Stromal cell of bone marrow (primary cell): ENCODE measurements at places on chromosomes 11 and 22.
A peak's percentile ranks its signal among the peaks of the same experiment; 100 is the strongest.

DNA sequence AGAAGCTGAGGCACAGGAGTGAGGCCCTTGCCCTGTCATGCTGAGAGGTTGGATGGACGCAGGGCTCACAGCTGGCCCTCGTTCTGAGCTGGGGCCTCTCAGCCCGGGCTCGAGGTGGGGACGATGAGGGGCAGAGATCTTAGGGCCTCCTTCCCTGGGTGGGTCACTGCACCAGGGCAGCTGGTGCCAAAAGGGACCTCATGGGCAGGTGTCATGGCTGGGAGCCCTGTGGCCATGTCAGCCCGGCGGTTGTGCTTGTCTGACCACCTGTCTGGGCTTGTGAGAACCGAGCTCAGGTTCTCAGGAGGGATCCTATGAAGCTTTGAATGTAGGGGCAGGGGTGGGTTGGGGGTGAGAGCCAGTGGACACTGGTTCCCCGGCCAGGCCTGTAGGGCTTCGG lies 1.8 kb upstream of the MUC6 start:
- DNase-seq: no peak

DNA sequence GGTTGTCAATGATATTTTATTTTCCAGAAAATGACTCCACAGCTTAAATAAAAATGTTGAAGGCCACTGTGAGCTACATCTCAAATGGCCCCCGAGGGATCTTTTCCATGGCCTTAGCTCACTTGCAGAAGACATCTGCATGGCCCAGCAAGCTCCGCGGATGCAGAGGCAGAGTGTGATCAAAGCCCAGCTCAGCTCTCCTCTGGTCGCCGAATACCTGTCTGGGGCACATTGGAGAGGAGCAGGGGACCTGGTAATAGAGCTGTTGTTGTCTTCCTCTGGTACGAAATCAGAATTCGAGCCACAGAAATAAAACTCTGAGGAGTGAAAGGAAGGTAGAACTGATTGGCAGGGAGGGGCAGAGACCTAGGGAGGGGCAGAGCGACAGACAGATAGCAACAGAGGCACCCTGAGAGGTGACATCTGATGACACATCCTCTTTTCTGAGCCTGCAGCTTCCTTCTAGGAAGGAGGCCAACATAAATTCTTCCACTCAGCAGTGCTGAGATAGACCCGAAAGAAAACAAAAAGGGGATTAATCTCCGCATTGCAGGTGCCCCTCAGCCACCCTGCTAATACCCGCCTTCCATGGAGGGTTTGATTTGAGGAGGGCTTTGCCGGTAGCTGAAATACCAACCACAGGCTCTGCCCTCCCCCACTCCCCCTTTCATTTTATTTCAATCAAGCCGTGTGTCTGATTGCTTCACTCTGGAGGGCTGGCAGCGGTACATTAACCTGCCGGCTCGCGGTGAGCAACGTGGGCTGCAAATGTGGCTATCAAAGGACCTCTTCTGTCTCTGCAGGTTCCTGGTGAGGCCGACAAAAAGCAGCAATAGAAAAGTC lies 759.4 kb downstream of the OPCML start:
- DNase-seq: no peak

DNA sequence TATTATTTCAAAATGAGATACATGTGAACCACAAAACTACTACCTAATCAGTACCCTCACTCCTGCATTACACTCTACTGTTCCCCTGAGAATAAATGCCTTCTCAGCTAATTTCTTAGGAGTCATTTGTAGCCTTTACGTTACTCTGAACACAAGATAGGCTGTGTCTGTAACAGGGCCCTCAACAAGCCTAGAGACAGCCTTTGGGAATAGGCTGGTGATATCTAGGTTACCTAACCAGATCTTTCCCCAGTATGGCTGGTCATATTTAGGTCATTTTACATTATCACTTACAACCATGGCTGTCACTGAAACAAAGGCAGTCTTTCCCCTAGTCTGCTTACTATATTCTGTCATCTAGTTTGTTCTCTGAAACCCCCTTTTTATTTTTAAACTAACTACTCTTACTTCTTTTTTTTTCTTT lies 14.2 kb downstream of the ATM start:
- DNase-seq: no peak

- DNase-seq: no peak
Measured at GRCh38 chr22:21730535-21731308, 4.9 kb downstream of the YPEL1 start.

- no peak for DNase-seq
Measured at GRCh38 chr11:100586361-100587101, 100.6 kb upstream of the ARHGAP42 start.

- no peak for DNase-seq
Measured at GRCh38 chr11:47478651-47479329, 29.9 kb upstream of the RAPSN start.

DNA sequence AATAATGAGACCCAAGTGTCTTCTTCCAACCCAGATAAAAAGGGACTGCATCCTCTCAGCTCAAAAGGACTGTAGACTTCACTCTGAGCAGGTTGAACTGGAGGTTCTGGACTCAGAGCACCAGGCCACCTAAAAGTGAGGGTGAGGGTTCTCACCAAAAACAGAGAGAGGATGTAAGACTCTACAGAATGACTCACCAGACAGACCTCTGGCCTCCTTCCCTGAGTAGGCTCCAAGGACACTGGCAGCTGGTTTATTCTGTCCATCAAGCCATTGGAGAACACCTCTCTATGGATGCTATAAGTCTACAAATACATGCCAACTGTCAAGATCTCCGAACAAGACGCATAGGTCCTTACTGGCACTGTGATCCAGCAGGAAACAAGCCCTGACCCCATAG lies 27.2 kb downstream of the FEZ1 start:
- no peak for DNase-seq

- DNase-seq: no peak
Measured at GRCh38 chr11:19792510-19792909, 79.9 kb downstream of the NAV2 start.

GRCh38 chr22:43053176-43053575 lies 36.0 kb downstream of the TTLL1 start:
- no peak for DNase-seq

GRCh38 chr22:37283393-37283937 lies 1.2 kb downstream of the CYTH4 start:
- DNase-seq: no peak

DNA sequence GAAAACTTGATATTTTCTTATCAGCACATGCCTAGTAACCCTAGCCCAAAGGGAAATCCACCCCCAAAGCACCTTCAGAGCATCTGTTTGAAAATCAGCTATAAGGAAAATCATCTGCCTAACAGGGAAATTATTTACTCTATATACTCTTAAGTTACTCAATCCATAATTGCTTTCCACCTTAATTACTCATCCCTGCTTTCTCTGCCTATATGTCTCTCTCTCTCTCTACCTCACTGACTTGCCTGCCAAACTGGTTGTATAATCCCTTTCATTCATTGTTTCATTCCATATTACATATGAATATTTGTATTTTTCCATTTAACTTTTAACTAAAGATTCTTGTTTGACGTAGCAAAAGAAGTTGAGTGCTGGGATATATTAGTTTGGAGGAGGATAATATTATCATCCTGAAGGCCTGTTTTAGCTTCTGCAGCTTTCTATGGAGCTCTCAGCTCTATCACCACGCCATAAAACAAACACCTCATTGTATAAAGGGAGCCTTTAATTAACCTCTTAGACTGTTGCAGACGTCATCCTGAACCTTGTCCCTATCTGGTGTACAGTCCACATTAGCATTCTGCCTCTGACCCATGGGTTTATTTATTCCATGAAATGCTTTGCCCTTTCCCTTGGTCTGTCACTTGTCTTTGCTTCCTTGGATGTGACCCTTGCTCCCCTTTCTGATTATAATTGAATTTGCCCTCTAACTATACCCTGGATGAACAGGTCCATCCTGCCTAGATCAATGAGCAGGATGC lies 98.9 kb downstream of the INSC start:
- no peak for DNase-seq

- no peak for DNase-seq
Measured at GRCh38 chr22:49290711-49291110, 537.0 kb downstream of the BRD1 start.

DNA sequence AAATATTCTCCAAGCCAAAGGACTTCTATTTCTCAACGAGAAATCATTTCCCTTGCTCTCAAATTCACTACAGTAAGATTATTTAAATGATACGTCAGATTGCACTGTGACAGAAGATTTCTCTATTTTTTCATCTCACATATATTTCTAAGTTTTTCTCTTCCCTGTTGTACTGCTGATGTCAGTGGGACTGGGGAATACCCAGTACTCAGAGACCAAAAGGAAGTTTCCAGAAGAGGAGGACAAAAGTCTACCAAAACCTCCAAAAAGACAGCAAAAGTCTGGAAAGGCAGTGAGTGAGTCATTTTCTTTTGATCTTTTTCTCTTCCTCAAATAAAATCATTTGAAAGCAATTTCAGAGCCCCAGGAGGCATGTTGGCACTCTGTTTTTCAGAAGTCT lies 149.8 kb upstream of the PITPNB start:
- no peak for DNase-seq

GRCh38 chr11:47616726-47617416 lies 22.7 kb upstream of the C1QTNF4 start:
- peak; percentile 78 for DNase-seq

GRCh38 chr22:35197886-35198285 lies 59.4 kb upstream of the HMGXB4 start:
- no peak for DNase-seq

- peak; percentile 60 for DNase-seq
Measured at GRCh38 chr22:37533995-37534394, 14.8 kb upstream of the CARD10 start.

- DNase-seq: no peak
Measured at GRCh38 chr11:106281455-106282173, 204.2 kb downstream of the AASDHPPT start.

DNA sequence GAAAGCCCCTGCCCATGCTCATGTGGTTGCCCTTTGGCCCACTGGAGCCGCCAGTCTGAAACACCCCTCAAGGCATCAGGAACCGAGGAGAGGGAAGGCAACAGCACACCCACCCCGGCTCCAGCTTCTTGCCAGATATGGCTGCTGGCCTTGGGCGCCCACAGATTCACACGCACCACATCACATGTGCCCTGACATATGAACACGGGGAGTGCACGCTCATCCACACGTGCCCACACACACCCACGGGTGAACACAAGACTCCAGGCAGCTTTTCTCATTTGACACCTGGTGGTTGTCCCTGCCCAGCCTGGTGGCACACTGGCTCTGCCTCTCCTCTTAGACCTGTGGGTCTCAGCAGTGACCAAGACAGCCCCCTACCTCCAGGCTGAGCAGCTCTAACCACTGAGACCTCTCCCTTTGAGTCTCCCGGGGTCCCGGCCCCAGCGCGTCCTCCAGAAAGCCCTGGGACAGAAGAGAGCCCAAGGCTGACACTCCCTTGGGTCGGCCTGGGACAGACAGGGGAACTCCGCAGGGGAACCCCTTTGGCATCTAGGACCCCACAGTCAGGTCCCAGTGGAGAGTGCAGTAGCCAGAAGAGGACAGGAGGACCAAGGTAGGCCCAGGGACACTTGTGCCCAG lies 2.7 kb upstream of the MAPK12 start:
- no peak for DNase-seq

DNA sequence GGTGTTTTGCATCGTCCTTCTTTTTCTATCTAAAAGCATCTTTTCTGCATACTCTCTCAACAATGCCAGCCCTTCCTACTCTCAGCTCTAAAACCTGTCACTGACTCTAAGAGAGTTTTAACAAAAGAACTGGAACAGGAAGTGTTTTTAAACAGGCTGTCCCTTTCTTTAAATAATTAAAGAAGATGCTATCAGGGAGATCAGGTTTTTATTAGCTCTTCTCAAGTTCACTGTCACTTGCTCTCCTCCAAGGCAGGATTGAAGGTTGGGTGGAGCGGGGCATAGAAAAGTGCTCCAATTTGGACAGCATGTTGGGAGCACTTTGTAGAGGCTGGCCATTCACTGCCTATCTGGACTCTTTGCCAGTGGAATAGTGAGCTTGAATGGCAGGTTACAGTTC lies 56.4 kb upstream of the BARX2 start:
- DNase-seq: no peak

- no peak for DNase-seq
Measured at GRCh38 chr22:39135092-39135896, 17.2 kb downstream of the CBX7 start.

- DNase-seq: no peak
Measured at GRCh38 chr11:107157146-107157808, 139.0 kb upstream of the GUCY1A2 start.

- no peak for DNase-seq
Measured at GRCh38 chr11:76276781-76277155, 70.5 kb upstream of the WNT11 start.

DNA sequence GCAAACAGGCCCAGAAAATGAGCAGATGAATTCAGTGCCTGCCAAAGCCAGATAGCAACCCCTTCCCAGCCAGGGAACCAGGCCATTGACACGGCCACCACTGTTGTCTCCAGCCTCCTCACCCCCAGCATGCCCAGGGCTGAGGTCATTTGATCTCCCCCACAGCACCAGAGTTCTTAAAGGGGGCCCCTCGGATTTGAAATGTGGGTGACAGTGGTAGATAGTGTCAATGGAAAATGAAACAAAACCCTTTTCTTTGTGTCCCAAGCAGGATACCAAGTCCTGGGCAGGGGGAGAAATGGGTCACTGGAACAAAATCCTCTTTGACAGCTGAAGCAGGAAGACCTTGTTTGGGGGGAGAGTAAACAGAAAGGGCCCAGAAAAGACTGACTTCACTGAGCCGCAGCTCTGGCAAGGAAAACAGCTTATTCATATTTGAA lies 14.3 kb upstream of the ACCSL start:
- no peak for DNase-seq

DNA sequence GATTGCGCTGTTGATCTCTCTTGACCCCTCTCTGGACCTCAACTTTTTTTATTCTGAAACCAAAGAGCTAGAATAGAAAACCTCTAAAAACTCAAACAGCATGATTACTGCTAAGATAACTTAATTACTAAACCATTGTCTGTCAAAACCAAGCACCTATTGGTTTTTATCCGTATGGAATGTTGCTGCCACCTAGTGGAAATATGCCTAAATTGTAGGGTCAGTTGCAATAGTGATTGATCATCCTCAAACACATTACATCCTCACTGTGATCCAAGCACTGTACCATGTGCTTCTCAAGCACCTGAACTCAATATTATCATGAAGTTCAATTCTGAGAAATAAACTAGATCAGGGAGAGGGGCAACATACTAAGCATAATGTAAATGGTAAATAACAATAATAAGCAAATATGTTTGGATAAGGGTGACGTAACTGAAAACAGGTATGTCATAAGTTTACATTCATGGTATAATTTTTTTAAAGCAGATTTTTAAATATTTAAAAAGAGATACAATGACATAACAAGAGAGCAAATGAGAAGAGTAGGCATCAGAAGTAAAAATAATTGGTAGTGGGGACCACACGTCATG lies 3.8 kb upstream of the OR5A2 start:
- DNase-seq: peak; percentile 3

- no peak for DNase-seq
Measured at GRCh38 chr11:5938603-5938965, 3.5 kb upstream of the OR56A3 start.

DNA sequence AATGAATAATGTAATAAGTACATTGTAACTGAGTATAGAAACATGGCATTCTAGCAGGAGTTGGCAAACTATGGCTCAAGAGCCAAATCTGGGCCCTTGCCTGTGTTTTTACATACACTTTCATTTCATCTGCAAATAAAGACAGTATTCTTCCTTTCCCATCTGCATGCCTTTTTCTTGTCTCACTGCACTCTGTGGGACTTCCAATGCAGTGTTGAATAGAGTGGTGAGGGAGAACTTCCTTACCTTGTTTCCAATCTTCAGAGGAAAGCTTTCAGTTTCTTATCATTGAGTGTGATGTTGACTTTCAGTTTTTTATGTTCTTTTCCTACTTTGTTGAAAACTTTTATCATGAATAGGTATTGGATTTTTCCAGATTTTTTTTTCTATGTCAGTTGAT lies 82.1 kb downstream of the USP47 start:
- DNase-seq: no peak

- no peak for DNase-seq
Measured at GRCh38 chr11:68181719-68182451, 31.2 kb downstream of the KMT5B start.
